ENCODE measurements at places on chromosomes 12 and 14. TPM values are rescaled to one million over a fixed set of nuclear protein-coding genes. Genes with fewer than 3 reads are reported as not detected.

DNA sequence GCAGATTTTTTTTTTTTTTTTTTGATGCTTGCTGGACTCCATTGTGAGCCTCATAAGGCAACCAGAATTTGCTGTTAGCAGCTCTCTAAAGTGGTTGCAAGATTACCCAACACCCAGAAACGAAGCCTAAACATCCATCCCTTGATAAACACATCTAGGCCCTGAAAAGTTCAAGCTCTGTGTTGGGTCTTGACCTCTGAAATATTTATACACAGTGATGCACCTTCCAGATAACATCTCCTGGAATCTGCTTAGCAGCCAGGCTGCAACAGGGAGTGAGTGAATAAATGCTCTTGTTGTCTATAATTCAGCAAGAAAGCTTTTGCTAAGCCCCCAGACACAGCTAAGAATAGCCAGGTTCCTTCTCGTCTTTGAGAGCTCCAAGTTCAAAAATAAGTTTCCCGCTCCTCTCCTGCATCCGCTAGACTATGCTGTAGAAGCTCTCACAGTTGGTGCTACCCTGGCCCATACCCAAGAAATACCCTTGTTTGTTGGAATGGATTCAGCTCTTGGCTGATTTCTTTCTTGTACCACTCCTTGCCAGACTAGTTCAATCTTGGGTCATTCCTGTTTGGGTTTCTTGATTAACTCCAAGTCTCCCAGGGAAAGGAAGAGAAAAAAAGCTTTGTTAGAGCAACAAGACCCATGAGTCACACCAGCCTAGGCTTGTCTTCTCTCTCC, 610.6 kb upstream of the TBX3 start:
- DNase-seq: peak; percentile 67

GRCh38 chr12:121934309-121934664, 15.9 kb downstream of the CFAP251 start:
- DNase-seq: peak; percentile 15

DNA sequence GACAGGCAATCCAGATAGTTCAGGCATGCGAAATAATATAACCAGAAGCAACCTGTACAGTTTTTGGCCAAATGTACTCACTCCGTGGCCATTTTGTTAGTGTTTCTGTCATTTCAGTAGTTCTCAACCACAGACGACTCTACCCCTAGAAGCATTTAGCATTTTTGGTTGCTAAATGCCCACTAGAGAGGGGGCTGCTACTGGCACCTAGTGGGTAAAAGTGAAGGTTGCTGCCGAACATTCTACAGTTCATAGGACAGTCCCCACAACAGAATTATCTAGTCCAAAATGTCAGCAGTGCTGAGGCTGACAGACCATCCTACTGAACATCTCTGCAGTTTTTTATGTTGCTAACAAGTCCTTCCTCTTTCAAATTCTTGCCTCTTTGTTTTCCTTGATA, 107.4 kb downstream of the TSHR start:
- peak; percentile 0 for DNase-seq

DNA sequence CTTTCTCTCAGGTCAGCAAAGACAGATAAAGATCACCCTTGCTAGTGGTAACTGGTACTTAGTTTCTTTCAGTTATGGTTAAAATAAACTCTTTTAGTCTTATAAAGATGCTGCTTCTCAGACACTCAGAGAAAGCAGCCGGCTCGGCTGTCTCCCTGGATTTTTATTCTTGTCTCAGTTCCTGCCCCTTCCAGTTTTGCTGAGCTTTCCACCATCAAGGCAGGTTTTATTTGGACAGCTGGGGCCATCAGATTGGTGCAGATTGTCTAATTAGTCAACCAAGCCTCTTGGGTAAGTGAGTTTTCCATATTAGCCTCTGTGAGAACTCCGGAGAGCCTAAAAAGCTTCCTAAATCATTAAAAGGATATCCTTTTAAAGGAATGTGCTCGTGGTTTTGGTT, 130.8 kb upstream of the BMP4 start:
- no peak for DNase-seq

DNA sequence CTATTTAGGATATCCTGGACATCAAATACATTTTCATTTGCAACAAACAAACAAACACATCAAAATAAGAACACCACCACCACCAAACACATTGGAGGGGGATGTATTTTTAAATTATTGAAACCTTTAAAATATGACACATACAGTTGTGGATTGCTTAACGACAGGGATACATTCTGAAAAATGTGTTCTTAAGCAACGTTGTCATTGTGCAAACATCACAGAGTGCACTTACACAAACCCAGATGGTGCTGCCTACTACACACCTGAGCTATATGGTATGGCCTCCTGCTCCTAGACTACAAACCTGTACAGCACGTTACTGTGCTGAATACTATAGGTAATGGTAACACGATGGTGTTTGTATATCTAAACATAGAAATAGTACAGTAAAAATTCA, 19.4 kb downstream of the PYGL start:
- no peak for DNase-seq

The NYNRIN gene
- 5.3 TPM for polyA plus RNA-seq

The LRRC9 gene
- not detected for polyA plus RNA-seq
